ENCODE measurements at places on chromosomes 3 and 15.

DNA sequence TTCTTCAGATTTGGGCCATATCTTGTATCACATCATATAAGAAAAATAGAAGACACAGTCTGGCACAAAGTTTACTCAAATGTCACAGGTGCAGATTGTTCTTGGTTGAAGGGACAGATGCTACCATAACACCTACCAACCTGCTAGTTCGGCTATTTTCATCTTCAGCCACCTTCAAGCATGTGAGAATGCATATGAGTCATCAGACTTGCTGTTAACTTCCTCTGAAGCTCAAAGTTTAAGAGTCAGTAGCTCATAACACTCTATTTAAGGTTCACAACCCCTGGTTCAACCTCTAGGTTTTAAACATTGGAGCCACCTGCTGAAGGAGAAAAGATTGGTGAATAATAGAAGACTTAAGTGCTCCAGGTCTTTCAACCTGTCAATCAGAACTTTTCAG, 522.8 kb downstream of the NLGN1 start:
- no peak for DNase-seq

- no peak for DNase-seq
These were observed 8.1 kb upstream of the MAPK6 start for GRCh38 chr15:52010633-52011595.

DNA sequence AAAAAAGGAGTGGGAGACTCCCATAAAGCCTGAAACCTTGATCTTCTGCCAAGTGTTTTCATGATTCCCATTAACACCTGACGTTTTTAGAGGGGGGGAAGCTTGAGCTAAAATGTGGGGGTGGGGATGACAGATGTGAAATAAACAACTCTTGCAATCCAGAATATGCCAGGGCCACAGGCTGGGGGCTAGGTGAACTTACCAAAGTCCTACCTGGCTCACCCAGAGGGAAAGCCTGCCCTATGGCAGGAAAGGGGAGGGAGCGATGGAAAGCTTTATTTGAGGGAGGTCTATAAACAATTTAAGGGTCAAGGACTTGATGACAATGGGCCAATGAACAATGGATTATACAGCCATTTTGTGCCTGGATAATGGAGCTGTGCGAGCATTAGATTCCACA, 108.3 kb downstream of the LRIG1 start:
- no peak for DNase-seq

- no peak for DNase-seq
These were observed 9.0 kb downstream of the PDHB start for GRCh38 chr3:58424613-58425012.

DNA sequence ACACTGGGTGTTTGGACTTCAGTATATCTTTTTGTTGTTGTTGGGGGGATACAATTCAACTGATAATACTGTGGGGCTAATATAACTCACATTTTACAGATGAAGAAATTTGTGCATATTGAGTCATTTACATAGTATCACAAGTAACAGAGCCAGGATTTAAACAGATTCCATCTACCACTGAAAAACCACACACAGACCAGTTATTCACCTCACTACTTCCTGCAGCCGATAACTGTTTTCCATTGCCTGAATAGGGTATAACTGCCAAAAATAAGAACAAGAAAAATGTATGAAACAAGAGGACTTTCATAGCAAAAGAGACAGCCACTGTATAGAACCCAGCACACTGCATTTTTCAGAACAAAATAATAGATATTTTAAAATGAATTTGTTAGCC, 215.8 kb upstream of the CNTN6 start:
- DNase-seq = no peak

All from BE2C (cell line).